ENCODE measurements at places on chromosomes 12 and 14.

- no peak for DNase-seq
Measured at GRCh38 chr12:95335948-95336347, 118.3 kb downstream of the VEZT start.

- DNase-seq: no peak
Measured at GRCh38 chr14:21978184-21978998, 304.8 kb upstream of the OR4E1 start.

- no peak for DNase-seq
Measured at GRCh38 chr14:74203639-74204038, 35.6 kb upstream of the VSX2 start.

- DNase-seq: no peak
Measured at GRCh38 chr14:50020799-50021198, 95.6 kb downstream of the VCPKMT start.

- no peak for DNase-seq
Measured at GRCh38 chr14:102255401-102256190, 49.4 kb downstream of the MOK start.

DNA sequence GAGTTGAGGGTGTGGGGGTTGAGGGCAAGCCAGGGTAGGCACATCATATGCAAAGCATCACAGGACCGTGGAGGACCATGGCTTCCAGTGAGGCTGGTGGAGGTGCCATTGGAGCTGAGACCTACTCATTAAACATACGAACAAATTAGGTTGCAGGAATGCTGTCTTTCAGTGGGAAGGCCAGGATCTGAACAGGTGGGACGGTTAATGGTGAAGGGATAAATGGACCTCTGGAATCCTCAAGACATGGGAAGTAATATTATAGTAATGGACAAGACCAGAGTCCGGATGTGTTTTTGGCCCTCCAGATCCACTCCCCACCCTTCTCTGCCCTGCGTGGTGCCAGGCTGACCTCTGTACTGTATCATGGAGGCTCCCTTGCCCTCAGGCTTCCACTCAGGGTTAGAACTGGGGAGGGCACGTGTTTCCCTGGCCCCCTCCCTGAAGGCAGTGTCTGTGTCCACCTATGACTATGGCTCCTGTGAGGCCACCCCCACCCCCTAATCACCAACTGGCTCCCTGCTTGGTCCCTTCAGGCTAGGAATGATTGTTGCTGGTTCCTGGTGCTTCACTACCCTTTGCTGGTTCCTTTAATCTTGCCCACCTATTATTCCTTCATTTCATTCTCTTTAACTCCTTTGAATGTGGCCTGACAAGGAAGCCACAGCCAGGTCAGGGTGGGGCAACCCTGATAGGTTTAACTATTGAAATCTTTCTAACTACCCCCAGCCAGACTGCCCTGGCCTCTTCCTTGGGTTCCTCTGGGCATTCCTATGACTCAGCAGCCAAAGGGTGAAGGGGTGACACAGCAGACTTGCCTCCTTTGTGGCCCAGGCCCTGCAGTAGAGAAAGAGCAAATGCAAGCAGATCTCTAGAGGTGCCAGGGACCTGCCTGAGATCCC lies 10.7 kb downstream of the DHRS2 start:
- DNase-seq: no peak

DNA sequence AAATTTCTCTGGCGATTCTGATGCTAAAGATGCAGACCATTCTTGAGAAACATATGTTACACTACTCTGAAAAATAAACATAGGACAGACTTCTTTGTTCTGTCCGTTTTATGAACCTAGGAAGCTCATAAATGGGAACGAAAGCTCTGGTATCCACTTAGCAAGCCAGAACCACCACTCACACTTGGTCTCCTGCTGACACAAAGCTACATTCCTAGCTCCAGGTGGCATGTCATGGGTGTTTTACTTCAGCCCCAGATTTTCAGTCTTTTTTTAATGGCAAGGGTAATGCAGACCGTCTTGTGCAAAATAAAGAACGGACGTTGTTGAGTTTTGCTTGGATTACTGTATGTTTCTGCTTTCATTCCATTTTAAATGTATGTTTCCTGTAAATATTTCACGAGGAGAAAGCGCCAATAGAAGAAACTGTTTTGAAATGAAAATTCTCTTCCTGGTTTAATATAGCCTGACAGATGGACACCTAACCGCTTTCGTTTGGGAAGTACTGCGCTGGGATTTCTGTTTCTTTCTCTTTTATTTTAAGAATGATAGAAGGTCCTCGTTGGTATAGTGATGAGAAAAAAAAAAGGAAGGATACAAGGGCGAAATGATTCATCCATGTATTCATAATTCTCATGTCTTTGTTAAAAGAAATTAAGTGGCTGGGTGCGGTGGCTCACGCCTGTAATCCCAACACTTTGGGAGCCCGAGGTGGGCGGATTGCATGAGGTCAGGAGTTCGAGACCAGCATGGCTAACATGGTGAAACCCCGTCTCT lies 871 bp upstream of the COQ5 start:
- DNase-seq: no peak

DNA sequence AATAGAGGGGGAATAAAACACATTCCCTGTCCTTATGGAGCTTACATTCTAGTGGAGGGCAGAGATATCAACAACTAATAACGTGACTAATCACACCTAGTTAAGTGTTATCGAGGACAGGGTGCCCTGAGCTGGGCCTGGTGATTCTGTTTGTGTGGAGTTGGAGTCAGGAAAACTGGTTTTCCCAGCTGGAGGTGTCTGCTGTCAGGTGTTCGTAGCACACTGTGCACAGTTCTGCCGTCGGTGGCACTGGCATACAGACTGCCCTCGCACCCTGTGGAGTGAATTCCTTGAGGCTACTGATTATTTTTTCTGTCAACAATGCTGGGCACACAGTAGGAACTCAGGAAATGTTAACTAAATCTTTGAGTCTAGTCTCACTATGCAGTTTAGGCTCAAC lies 900 bp upstream of the MTERF2 start:
- no peak for DNase-seq

GRCh38 chr14:29489911-29490425 lies 437.7 kb downstream of the PRKD1 start:
- DNase-seq: no peak

DNA sequence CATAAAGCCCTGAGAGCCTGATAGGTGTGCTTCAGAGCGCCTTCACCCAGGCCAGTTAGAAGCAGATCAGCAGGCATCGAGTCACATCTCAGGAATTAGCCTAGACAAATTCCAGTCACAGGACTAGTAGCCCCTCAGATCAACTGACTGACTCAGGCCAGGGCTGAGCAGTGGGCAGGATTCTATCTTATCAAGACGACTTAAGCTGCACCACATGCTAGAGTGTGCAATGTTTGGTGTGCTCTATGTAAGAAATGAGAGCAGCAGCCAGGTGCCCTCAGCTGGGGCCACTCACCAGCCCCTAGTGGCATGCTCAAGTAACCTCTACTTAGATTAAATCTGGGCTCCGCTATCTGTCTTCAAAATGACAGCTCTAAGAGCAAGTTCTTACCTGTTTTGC lies 19.7 kb upstream of the NGB start:
- no peak for DNase-seq

DNA sequence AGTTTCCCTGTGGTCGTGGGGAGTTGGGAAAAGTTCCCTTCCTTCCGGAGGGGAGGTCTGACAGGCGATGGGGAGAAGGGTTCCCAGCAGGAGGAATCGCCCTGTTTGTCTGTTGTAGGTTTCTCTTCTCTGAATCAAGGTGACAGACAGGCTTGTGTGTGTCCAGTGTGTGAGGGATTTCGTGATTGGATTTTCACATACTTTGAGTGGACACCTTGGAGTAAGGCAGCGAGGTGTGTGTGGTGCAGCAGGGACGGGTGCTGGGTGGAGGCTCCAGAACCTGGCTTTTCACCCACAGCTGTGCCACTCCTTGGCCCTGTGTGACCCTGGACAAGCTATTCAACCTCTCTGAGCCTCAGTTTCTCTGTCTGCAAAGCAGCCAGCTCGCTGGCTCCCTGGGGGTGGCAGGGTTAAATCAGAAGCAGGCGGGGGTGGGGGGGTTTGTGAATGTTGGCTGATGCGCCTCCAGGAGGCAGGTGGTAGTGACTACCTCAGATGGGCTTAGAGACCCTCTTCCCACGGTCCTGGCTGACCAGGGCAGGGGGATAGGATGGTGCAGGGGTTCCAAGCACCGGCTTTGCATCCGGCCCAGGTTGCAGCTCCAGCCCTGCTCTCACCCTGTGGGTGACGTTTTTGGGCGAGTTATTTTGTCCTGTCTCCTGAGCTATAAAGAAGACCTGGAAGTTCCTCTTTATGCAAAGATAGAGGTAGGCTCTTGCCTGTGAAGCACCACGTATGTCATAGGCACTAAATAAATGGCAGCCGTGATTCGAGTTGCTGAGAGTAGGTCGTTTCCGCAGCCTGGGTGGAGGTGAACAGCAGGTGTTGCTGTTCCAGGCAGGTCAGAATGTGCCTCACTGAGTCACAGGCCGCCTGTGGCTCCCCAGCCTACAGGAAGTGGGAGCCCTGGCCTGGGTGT lies 679 bp downstream of the BDKRB2 start:
- DNase-seq: no peak

GRCh38 chr14:35992816-35993683 lies 166.9 kb downstream of the BRMS1L start:
- no peak for DNase-seq

DNA sequence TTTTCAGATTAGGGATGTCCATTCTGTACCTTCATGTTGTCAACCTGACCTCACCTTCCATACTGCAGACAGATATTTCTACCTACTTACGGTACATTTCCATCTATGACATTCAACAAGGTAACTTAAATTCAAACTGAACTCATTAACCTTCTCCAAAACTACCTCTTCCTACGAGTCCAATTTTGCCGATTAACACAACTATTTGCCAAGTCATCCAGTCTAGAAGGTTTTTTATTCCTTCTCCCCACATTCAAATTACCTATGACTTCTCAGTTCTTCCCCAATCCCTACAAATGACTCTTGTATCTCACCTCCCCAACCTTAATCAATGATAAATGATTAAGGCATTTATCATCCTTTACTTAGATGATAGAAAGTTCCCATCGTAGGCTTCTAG lies 23.6 kb downstream of the SPTSSA start:
- no peak for DNase-seq

DNA sequence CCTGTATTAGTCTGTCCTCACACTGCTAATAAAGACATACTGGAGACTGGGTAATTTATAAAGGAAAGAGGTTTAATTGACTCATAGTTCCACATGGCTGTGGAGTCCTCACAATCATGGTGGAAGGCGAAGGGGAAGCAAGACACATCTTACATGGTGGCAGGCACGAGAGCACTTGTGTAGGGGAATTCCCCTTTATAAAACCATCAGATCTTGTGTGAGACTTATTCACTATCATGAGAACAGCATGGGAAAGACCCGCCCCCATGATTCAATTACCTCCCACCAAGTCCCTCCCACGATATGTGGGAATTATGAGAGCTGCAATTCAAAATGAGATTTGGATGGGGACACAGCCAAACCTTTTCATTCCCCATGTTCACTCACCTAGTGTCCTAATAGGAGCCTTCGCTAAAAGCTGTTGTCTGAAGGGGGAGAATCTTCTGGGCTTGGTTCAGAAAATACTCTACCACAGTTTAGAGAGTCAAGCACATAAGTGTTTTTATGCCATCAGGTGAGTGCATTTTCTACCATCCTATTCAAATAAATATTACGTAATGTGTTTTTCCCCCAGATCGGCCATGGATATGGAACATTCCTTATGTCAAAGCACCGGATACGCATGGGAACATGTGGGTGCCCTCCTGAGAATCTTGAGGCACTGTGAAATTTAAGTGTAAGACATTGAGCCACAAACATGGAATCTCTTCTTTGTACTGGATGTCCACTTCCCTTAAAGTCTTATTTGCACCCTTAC lies 19.1 kb upstream of the KCNK13 start:
- no peak for DNase-seq
